Midbrain (tissue), 1 donor: ENCODE measurements at places on chromosomes 5 and 9.

- DNase-seq, result no peak
These were observed 29.3 kb downstream of the CDHR2 start for GRCh38 chr5:176578391-176578808.

GRCh38 chr5:157511651-157512644 is 51.9 kb downstream of the NIPAL4 start:
- peak; percentile 65 for DNase-seq

- no peak for DNase-seq
These were observed 145.5 kb upstream of the LHFPL2 start for GRCh38 chr5:78793907-78794662.

- DNase-seq, result peak; percentile 82
These were observed 17.3 kb upstream of the ODF2 start for GRCh38 chr9:128438343-128439109.

DNA sequence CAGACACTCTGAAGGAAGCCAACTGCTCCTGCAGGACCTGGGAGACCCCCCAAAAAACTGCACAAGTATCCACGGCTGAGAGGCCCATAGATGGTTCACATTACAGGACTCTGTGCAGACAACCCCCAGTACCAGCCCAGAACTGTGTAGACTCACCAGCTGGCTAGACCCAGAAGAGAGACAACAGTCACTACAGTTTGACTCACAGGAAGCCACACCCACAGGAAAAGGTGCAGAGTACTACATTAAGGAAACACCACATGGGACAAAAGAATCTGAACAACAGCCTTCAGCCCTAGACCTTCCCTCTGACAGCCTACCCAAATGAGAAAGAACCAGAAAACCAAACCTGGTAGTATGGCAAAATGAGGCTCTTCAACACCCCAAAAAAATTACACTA is 281.2 kb upstream of the RGMB start:
- DNase-seq, result no peak

DNA sequence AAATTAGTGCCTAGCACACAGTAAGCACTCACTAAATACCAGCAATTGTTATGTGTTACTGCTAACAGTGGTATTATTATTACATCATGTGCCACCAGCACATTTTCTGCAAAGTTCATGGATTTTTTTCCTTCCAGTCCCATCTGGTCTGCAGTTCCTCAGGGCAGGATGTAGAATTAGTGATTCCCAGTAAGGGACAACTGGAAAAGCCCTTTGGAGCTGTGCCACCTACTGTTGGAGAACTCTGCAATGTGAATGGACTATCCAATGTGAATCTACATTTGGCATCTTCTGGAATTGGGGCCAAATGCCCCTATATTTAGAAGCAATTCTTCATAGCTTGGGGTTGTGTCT is 154.0 kb downstream of the CDH6 start:
- DNase-seq, result no peak

DNA sequence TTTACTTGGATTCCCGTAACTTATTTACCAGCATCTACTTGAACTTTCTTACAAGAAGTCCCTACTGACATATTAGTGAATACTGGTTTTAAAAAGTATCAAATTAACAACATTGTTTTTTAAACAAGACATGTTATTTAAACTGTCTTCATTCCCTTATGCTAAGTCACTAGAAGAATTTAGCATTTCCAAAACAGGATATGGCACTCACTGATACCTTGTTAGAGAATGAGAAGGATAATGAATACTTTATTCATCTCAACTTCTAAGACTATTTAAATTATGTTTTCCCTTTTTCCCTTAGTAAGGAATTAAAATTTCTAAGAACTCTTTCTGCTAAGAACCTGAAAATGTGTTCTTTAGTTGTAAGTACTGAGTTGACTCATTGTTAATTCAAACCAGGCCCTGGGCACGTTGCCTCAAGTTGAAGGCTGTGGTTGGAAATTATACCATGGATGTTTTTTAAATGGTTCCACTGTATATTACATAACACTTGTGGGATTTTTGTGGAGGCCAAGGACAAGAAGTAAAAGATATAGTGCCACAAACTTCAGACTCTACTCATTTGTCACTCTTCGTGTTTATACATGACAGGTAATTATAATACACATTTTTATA is 219.0 kb upstream of the EDIL3 start:
- DNase-seq, result no peak

- no peak for DNase-seq
These were observed 95.3 kb downstream of the PTTG1 start for GRCh38 chr5:160516696-160517530.

GRCh38 chr5:174532455-174533453 is 191.6 kb upstream of the MSX2 start:
- peak; percentile 17 for DNase-seq

- no peak for DNase-seq
These were observed 266.1 kb downstream of the GRIA1 start for GRCh38 chr5:153756540-153756939.

- no peak for DNase-seq
These were observed 28.4 kb downstream of the HSDL2 start for GRCh38 chr9:112408275-112408674.

DNA sequence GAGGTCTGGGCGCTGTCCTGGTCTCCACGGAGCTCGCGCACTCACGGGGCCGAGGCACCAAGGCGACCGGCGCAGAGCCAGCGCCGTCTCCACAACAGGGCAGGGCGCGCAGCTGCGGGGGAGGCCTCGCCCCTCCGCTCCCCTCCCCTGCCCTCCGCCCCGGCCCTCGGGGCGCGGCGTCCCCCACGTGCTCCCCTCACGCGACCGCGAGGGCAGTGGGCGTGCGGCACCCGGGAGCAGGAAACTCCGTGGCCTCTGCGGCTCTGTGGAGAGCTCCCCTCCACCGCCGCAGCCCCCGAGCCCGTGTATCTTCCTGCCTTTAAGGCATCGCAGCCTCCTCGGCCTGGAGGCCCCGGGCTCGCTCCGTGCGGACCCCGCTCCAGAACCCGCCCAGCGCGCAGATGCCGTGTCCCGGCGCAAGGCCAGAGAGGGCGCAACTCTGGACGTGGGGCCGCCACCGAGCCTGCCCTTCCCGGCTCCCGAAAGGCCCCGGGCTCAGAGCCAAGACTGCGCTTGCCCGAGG is 708 bp upstream of the TUBB4B start:
- DNase-seq, result peak; percentile 69

- DNase-seq, result no peak
These were observed 130.1 kb downstream of the RPS23 start for GRCh38 chr5:82147860-82148573.

DNA sequence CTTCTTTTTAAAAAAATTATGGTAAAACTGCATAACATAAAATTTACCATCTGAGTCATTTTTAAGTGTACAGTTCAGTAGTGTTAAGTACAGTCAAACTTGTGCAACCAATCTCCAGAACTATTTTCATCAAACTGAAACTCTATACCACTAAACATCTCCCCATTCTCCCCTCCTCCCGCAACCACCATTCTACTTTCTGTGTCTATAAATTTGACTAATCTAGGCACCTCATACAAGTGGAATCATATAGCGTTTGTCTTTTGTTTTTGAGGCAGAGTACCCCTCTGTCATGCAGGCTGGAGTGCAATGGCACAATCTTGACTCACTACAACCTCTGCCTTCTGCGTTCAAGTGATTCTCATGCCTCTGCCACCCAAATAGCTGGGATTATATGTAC is 24.0 kb upstream of the EBF1 start:
- DNase-seq, result no peak

DNA sequence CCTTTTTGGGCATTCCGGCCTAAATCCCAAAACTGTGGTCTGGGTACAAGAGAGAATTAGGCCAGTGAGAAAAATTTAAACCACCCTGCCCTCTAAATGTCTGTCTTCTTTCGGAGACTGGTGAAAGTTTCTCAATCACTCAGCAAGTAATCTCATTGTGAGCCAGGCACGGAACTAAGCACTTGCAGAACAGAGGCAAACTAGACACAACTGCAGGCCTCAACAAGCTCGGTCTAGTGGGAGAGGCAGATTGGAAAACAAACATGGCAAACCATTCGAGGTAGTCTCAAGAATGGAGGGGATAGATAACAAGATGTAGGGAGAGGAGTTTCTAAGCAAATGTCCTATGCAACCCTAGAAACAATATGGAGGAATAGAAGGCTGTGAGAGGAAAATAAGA is 8.9 kb upstream of the C5orf58 start:
- no peak for DNase-seq

DNA sequence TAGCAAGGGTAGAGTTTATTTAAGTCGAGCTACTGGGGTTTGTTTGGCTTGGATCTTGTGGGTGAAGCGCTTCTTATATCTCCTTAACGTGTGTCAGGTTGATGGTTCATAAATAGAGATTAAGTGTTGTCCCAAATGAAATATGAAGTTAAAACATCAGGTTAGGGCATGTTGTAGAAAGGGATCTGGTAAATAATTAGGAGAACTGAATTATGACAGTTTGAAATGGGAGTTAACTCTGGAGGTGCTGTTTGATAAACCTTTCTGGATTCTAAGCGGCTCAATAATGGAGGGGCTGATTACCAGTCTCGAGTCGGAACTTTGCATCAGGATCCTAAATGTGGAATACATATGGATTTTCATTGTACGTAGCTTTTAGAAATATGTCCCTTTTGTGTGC is 717.0 kb upstream of the WWC1 start:
- no peak for DNase-seq

- no peak for DNase-seq
These were observed 179.7 kb upstream of the ISL1 start for GRCh38 chr5:51203598-51203997.

DNA sequence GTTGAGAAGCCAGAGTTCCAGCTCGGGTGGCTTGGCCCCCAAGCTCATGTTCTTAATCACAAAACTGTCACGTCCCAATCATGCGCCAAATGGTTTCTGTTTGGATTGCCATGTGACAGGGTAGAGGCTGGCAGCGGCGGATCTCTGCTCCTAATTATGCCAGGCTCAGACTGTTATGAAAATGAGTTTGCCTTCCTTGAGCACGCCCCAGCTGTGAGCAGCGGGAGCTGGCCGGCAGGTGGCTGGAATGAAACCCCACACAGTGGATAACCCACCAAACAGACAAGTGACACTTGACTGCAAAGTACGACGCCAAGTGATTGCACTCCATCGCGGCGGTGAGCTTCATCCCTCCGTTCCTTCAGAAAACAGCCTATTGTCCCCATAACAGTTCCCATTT is 75.4 kb downstream of the CFAP77 start:
- DNase-seq, result no peak

GRCh38 chr9:89502038-89502601 is 4.2 kb upstream of the SEMA4D start:
- DNase-seq, result no peak

GRCh38 chr5:8138884-8139283 is 269.9 kb downstream of the MTRR start:
- DNase-seq, result no peak

- no peak for DNase-seq
These were observed 8.8 kb upstream of the RIOK2 start for GRCh38 chr5:97191893-97192292.

DNA sequence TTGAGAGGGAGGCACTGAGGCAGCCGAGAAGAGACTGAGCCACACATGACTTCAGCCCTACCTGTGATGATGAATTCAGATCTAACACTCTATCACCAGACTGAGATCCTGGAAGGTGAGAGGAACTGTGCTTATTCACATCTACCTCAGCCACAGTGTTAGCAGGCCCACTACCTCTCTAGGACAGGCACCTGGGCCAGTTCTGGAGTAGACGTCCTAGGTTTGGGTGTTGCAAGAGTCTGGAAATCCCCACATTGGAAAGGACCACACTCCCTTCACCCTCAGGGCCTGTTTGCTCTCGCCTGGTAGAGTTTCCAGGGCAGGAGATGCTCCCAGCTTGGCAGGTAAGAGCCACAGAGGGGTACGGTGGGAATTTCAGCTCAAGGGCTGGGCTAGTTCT is 113.8 kb upstream of the CCL21 start:
- DNase-seq, result no peak

- no peak for DNase-seq
These were observed 25.2 kb upstream of the ENTREP1 start for GRCh38 chr9:69299826-69300225.

- DNase-seq, result peak; percentile 92
These were observed 1.3 kb downstream of the FGF1 start for GRCh38 chr5:142684508-142685041.

- no peak for DNase-seq
These were observed 596.6 kb upstream of the ZNF608 start for GRCh38 chr5:125343015-125343414.

- DNase-seq, result no peak
These were observed 5.0 kb upstream of the PTPDC1 start for GRCh38 chr9:94079236-94079635.

DNA sequence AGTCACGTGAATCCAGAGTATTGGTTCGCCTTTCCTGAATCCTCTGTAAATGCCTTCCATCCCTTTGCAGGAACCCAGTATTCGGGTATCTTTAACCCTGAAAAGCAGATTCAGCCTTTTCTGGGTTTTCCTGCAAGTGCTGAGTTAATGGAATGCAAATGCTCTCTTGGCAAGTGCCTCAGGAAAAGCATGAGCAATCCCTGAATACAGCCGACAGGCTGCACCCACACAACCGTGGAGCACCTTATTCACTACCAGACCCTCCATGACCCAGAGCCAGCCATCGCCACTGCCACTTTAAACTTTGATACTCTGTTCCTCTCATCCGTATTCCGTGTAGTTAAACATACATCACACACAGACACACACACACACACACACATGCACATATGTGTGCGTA is 54.4 kb downstream of the ZNF622 start:
- no peak for DNase-seq

GRCh38 chr9:136858844-136859757 is 7.0 kb downstream of the MAMDC4 start:
- DNase-seq, result peak; percentile 56

DNA sequence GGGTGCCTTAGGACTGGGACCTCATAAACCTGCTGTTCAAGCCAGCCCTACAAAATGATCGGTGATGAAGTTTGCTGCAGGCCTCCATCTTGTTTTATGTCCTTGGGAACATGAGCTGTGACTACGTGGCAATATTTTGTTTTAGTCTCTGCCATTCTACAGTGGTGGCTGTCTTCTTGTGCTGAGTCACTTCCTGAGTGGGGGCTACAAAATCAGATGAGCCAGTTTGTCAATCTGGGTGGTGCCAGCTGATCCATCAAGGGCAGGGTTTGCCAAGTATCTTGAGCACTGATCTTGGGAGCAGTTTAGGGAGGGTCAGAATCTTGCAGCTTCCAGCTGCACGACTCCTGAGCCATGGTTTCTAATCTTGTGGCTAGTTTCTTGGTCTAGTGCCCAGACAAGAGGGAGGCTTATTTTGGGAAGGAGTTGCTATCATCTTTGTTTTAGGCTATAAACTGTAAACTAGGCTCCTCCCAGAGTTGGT is 94.7 kb downstream of the YTHDC2 start:
- no peak for DNase-seq

DNA sequence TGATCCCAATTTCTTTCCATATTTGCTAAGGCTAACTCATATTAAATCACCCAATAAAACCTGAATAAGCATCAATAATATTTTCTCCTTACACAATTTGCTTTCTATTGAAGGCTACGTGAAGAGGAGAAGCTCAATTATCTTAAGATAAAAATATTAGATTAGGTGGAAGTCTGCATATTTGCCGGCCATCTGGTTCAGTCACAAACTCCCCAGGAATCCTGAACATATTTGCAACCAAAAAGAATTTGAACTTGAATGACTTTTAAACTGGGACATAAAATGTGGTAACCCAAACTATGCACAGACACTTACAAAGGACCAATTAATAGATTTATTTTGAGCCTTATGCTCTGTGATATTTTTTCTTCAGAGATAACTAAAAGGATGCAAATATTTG is 92.3 kb downstream of the HAPLN1 start:
- DNase-seq, result no peak

- no peak for DNase-seq
These were observed 29.5 kb downstream of the MRPS27 start for GRCh38 chr5:72290356-72291133.

- DNase-seq, result no peak
These were observed 11.3 kb downstream of the STOM start for GRCh38 chr9:121358751-121359150.
